Brain pericyte (primary cell): ENCODE measurements at places on chromosomes 1 and 21.
A peak's percentile ranks its signal among the peaks of the same experiment; 100 is the strongest.

DNA sequence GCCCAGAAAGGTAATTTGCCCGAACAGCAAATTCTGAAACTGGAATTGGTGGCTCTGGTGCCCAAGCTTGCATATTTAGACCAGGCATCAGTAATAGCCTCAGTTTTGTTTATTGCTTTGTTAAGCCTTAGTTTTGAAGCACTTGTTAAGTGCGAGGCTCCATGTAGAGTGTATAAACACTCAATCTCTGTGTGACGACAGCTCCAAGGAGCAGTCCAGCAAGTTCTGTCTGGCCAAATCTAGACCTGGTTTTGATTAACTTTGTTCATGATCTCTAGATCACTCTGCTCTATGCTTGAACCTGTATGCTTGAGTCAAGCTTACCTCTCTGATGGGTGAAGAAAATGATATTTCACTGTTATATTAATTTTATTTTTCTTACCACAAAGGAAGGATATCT is 37.4 kb downstream of the DOP1B start:
- DNase-seq, result no peak

DNA sequence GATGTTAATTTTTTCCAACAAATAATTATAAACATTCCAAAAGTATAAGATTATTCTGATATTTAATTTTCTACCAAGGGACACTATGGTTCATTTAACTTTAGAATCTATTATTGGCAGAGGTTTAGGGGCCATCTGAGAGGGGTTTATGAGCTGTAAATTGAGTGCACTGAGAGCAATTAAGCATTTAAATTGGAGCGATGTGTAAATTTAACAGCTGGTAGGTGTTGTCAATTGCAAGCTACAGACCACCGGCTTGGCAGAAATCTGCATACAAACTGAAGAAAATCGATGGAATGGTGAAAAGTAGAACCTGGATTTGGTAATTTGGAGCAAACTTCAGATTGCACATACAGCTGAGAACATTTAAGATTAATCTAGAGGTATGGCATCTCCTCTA is 55.8 kb upstream of the MTF2 start:
- DNase-seq, result no peak

- no peak for DNase-seq
These were observed 41.1 kb downstream of the ZNF678 start for GRCh38 chr1:227604446-227604845.

- no peak for DNase-seq
These were observed 34.7 kb upstream of the SNX27 start for GRCh38 chr1:151577173-151577572.

- no peak for DNase-seq
These were observed 276.3 kb downstream of the MATN1 start for GRCh38 chr1:30447080-30447479.

- no peak for DNase-seq
These were observed 424.9 kb downstream of the ADGRL2 start for GRCh38 chr1:82225421-82226185.

DNA sequence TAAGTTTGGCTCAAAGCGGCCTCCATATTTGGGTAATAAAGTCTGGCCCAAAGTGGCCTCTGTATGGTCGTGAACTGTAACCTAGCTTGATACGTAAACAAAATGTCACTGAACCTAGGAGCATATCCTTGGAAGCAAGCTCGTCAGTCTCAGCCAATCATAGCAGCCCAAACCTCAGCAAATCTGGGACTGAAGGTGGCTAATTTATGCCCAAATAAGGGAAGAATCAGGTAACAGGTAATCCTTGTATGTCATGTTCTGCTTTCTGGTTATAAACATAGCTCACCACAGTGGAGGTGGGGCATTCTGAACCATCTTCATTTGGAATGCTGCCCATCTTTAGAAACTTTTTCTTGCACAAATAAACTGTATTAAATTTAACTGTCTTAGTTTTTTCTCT is 281.1 kb downstream of the TTLL7 start:
- DNase-seq, result no peak

DNA sequence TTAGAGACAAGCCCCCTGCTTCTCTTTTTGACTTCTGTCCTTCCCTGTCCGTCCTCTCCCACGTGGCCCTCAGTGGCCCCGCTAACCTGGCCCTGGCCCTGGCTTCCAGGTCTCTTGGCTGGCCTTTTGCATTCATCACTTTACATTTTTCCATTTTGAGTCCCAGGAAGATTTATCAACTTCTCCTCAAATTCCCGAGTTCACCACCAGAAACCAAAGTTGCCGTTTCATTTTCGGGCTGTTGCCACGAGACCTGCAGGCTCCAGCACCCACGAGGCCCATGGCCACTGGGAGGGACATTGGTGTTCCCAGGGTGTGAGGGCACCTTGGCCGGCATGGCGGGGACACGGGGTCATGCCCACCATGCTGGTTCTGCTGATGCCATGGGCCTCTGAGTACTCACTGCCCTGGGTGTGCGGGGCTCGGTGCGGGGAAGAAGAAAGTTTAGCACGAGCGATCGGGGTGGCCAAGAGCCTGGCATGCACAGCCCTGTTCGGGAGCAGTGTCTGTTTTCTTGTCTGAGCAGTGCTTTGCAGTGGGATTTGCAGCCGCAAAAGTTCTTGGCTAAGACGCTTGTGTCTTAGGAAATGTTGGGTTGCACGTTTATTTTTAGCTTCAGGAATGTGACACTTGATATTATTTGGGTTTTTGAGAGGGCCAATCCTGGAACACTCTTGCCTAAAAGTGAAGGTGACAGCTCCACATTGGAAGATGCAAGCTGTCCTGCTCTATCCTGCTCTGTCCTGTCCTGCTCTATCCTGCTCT is 40.4 kb upstream of the ADARB1 start:
- no peak for DNase-seq

DNA sequence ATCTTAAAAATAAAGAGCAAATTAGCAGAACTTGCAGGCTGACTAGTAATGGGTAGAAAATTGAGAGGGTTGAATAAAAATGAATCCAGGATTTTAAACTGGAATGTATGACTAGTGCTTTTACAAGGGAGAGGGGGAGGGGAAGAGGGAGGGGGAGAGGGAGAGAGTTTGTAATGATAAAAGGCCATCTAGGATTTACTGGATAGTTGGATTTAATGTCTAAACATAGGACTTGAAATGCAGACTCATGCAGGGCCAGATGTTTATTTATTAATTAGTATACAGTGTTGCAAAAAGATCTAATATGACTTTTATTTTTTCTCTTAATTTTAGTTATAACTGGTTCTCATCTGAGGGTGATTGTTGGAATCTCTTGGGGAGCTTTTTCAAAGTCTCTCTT is 4.3 kb downstream of the ZNF326 start:
- no peak for DNase-seq

- no peak for DNase-seq
These were observed 5.3 kb downstream of the ATP8B2 start for GRCh38 chr1:154330669-154331068.

DNA sequence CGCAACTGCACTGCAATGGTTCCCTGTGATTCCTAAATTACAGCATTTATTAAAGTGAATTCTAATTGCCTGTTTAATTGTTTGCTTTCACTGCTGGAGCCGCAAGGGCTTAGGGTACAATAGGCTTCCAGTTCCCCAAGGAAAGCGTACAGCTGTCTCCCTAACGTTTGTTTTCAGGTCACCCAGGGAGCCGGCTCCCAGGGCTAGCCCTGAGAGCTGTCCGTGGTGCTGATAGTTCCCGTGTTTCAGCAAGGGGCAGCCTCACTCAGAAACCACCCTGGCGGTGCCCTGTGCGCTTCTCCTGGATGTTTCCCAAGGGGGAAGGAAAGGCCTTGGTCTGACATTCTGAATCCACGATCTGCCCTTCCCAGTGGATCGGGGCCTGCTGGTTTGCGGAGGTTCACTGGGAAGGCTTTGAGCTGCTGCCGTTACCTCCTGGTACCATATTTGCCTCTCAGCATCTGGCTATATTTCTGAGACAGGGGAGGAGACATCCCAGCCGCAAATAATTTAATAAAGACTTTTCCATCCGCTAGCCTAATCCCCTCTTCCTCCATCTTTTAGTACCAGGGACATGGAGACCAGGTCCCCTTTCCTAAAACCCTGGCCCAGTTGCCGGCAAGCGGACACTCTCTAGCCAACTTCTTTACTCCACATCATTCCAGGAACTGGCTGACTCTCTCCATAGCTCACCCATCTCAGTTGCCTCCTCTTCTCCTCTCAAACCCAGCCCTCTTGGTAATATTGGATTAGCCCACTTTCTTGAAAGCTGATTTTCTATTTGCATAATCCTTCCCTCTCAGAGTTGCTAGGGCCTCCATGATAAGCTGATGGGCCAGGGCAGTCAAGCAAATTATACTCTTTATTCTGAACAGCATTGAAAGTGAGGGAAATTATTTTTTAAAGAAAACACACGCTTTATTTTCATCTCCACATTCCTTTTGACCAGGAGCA is 149.0 kb downstream of the IGSF21 start:
- DNase-seq, result no peak

- no peak for DNase-seq
These were observed 24.6 kb downstream of the XCL1 start for GRCh38 chr1:168601051-168601450.

DNA sequence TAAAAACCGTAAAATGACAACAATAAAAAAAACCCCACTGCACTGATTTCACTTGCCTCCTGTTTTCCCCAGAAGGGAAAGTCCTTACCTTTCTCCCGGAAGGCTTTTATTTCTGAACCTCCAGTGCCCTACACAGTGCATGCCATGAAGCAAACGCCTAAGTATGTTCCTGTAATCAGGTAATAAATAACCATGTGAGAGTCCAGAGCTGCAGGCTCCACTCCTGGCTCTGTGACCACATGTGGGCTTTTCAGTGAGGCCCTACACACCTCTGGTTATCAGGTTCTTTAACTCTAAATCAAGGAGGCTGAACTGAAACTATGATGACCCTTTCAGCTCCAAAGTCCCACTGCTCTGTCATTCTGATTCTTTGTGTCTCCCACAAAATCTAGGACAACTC is 20.8 kb upstream of the NR5A2 start:
- DNase-seq, result no peak

- no peak for DNase-seq
These were observed 822 bp downstream of the CCT3 start for GRCh38 chr1:156337052-156337887.

DNA sequence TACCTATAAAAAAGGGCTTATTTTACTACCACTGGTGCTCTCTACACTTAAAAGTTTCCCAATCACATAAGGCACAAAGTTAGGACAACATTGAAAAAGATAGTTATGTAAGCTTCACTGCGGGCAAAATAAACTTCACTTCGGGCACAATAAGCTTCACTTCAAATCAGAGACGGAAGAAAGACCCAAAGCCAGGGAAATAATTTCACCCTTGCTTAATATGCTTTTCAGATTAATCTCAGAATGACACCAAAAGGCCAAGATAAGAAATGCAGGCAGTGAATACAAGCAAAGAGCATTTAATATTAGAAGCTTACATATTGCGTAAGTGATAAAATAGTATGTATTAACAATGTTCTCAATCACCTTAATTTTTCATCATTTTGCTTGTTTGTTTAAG is 444.2 kb downstream of the SETD4 start:
- DNase-seq, result peak; percentile 29

DNA sequence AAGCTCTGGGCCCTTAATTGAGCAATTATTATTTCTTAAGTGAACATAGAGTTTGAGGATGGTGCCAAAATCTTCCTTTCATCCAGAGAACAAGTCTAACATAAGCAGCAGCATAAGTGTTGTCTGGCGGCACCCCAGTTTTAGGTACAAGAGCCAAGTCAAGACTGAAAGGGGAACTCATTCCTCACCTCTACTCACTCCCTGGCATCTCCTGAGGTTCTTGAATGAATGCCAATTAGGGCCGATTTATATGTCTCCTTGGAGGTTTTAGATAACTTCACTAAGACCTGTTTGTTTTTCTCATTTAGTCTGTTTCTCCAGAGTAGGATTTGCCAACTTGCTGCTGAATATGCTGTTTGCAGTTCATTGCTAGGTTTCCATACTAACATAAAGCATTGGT is 42.6 kb upstream of the ADGRL2 start:
- no peak for DNase-seq

GRCh38 chr1:173009597-173009996 is 41.1 kb downstream of the TNFSF18 start:
- no peak for DNase-seq

DNA sequence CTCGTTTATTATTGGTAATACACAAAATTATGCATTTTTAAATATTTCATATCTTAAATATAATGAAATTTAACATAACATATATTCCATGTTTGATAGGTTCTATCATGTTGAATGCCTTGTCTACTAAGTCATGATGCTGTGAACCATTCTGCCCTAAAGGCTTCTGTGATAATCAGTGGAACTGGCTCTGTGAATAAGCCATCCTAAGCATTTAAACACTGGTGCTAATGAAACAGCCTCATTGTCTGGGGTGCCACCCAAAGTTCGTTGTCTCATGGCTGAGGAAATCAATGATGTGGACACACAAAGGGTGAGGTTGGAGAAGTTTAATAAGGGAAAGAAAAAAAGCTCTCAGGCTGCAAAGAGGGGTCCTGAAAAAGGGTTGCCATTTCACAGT is 264.7 kb upstream of the ZRANB2 start:
- no peak for DNase-seq

- DNase-seq, result no peak
These were observed 12.5 kb downstream of the S100A10 start for GRCh38 chr1:151981178-151981525.

GRCh38 chr1:12435639-12436344 is 182.2 kb downstream of the DHRS3 start:
- no peak for DNase-seq

- no peak for DNase-seq
These were observed 53.2 kb downstream of the AHCTF1 start for GRCh38 chr1:246878551-246878950.

- DNase-seq, result no peak
These were observed 62.2 kb downstream of the ZZZ3 start for GRCh38 chr1:77620273-77620672.

DNA sequence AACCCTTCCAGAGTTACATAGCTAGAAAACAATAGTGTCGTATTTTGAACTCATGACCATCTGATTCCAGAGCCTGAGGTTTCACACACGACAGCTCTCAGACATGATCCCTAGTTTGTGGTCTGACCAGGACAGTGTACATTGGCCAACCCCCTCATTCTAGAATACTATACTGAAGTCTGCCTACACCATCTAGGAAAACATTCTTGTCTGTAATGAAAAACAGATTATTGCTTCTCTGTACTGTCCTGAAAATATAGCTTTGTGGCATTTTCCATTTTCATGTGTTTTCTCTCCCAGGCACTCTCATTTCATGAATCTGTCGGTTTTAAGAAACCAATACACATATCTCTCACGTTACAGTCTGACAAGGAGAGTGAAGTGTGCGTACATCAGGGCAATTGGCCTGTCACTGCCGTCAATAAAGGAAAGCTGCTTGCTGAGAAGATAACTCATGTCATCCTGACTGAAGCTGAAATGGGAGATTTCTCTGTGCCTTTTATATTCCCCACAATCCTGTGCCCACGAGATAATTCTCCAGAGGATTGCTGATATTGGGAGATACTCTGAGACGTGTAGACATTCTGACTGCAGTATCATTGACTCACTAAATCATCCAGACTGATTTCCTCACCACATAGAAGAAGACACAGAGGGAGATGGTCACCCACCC is 585.6 kb downstream of the PLPP3 start:
- no peak for DNase-seq

GRCh38 chr1:86239894-86240293 is 83.3 kb upstream of the COL24A1 start:
- no peak for DNase-seq

- no peak for DNase-seq
These were observed 39.9 kb upstream of the IFNAR2 start for GRCh38 chr21:33189824-33190223.
